ENCODE measurements at places on chromosomes 4 and X.
A peak's percentile ranks its signal among the peaks of the same experiment; 100 is the strongest.

DNA sequence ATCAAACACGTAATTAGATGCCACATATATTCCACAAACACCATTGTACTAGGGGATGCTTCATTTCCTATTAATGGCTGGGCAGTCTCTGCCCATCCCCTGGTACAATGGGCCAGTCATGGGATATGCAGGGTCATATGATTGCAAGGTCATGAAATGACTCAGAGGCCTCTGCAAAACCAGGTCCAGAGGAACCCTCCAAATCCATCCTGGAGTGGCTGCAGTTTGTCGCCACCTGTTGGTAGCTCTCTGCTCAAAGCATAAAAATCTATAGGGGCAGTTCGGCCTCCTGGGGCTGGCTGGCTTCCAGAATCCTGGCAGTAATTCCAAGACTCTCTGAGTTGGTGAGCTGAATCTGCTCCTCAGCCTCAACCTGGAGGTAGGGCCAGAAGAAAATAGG lies 22.9 kb upstream of the PUDP start:
- DNase-seq = peak; percentile 9

- no peak for DNase-seq
These were observed 19.0 kb upstream of the CD99 start for GRCh38 chrX:2672084-2672483.

GRCh38 chrX:131187206-131187605 lies 101.9 kb downstream of the IGSF1 start:
- DNase-seq = no peak

DNA sequence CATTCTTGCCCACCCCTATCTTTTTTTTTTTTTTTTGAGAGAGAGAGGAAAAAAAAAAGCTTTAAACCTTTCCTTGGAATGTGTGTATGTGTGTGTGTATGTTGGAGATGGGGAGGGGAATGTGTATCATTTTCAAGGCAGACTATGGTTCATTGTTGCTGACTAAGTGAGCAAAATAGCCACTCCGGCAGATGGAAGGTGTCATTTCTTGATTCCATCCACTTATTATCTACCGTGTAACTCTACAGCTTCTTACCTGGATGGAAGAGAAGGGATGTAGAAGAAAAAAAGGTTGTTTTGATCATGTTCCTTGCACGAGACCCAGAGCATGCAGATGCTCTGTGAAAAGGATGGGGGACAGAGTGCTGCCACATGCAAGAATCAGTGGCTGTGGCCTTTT lies 5.9 kb upstream of the GK2 start:
- DNase-seq = no peak

DNA sequence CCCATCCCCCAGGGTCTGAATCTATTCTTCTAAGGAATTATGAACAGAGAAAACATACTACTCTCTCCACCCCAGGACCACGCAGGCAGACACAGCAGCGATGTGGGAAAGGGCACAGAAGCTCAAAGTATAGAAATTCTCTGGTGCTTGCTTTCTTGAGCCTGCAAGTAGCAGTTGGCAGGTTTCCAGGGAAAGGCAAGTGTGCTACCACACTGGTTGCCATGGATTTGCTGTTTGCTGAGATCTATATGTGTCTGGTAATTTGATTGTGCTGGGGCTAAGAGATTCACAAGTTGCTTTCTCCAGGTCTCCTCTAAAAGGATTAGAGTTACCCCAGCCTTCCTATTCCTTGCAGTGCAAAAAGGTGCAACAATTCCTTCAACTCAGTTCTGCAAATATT lies 83.1 kb downstream of the GUCY2F start:
- DNase-seq = no peak

GRCh38 chr4:135050086-135050717 lies 848.6 kb upstream of the PABPC4L start:
- DNase-seq = no peak

DNA sequence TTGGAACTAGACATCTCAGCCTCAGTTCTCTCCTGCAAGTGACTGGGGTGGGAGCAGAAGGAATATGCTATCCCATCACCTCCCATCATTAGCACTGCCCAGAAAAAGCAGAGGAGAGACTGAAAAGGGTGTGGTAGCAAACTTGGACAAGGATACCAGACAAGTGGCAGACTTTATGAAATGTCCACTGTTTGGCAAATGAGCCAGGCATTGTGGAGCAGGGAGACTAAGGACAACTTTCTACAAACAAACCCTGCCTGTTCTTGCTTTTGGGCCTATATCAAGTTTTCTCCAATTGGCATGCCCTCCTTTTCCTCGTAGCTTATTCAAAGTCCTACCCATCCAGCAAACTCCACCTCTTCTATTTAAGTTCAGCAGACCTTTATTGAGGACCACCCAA lies 41.6 kb downstream of the ZCCHC12 start:
- DNase-seq = no peak

GRCh38 chrX:41917517-41917916 lies 5.8 kb downstream of the CASK start:
- DNase-seq = no peak

- DNase-seq = no peak
These were observed 75.9 kb upstream of the AFAP1 start for GRCh38 chr4:8015512-8015911.

DNA sequence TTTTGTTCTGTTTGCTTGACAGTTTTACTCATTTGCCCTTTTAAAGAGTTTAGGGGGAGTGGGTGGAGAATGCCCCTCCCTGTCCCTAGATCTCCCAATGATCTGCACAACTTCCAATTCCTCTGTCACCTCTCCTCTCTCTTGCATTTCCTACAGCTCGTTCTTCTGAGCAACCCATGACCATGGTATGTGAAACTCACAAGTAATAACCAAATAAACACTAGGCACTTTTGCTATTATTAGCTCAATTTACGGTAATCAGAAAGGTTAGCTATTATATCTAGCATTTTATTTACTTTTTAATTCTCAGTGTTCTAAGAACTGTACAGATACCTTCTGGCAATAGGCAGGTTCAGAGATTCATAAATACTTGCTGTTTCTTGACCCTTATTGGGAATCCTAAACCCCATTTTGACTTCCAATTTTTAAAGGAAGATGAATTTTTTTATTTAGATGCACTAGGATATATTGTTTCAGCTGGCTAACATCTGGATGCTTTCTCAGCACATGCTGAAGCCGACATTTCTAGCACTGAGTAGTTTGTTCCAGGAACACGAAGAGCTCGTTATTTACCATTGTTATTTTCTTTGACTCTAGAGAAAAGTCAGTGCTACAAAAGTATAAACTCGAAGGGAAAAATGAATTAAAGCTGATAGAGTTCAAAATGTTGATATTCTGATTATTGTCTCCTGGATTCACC lies 194.7 kb upstream of the TLL1 start:
- DNase-seq = no peak

Data from suppressor macrophage treated with lipopolysaccharide for 4 hours (primary cell).